Stimulated activated CD4-positive, alpha-beta T cell treated with anti-CD3 and anti-CD28 coated beads, Interleukin-1b, Interleukin-23, amount 100 ng/mL, for 1 hour (primary cell): ENCODE measurements at places on chromosomes 4 and X.

DNA sequence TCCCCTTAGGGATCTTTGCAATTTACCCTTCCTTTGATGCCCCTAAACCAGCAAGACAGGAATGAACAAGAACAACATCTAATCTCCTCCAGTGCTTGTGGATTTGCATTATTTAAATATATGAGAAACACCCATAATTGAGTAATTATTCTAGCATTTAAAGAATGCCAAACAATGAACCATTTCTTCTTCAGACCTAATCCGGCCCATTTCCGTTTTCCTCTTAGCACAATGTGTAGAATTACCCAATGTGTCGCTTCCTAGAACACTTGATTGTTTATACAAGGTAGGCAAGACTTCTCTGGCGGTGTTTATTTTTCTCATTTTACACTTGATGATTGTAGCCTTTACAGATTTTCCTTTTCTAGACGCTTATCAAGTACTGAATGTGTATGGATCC lies 43.5 kb downstream of the CLDN34 start:
- no peak for DNase-seq

DNA sequence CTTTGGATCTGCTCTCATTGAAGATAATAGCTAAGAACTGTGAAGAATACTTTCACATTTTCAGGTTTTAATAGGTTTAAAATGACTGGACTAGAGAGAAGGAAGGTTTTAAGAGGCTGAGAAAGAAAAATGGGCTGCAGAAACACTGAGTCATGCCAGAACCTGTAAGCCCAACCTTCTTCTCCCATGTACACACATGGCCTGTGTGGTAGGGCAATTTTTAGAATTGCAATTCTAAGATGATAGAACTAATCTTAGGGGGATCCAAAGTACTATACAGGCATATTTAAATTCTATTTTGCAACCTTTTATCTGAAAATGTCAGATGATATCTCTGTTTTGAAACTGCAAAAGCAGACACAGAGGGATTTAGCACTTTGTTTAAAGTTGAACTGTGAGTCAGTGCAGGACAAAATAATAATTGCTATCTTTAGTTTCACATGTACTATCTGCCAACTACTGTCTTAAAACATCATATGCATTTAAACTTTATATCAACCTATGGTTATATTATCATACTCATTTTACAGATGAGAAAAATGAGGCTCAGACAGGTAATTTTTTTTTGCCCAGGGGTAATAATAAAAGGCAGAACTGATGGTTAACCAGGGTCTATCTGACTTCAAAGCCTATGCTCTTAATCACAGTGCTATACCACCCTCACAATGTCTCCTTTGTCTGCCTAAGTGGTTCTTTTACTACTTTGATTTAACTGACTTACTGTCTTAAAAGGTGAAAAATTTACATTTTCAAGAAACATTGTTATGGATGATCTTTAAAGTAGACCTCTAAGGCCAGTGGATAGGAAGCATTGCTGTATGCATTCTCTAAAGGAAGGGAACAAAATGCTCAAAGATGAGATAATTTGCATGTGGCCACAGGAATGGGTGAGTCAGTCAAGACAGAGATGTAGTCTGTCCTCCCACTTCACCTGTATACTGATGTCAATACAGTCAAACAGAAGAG lies 4.3 kb downstream of the TMPRSS11E start:
- no peak for DNase-seq

DNA sequence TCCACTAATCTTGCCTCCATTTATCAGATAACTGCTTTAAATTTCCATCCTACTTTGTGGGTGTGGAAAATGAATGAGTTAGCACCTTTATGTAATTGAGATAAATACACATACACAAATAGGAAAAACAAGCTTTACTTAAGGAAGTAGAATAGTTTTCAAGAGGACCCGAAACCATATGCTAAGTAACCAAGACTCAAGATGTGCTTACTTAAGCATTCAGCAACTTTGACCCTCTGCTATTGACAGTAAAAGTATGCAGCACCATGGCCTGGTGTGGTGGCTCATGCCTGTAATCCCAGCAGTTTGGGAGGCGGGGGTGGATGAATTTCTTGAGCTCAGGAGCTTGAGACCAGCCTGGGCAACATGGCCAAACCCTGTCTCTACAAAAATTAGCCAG lies 29.9 kb downstream of the RNF175 start:
- no peak for DNase-seq

- no peak for DNase-seq
Measured at GRCh38 chr4:151316645-151317044, 8.8 kb downstream of the SH3D19 start.

- DNase-seq: no peak
Measured at GRCh38 chrX:10648614-10649013, 28.2 kb upstream of the MID1 start.

GRCh38 chr4:82469791-82470345 lies 39.5 kb downstream of the ENOPH1 start:
- DNase-seq: no peak

- no peak for DNase-seq
Measured at GRCh38 chrX:106481341-106481740, 130.4 kb upstream of the RADX start.

DNA sequence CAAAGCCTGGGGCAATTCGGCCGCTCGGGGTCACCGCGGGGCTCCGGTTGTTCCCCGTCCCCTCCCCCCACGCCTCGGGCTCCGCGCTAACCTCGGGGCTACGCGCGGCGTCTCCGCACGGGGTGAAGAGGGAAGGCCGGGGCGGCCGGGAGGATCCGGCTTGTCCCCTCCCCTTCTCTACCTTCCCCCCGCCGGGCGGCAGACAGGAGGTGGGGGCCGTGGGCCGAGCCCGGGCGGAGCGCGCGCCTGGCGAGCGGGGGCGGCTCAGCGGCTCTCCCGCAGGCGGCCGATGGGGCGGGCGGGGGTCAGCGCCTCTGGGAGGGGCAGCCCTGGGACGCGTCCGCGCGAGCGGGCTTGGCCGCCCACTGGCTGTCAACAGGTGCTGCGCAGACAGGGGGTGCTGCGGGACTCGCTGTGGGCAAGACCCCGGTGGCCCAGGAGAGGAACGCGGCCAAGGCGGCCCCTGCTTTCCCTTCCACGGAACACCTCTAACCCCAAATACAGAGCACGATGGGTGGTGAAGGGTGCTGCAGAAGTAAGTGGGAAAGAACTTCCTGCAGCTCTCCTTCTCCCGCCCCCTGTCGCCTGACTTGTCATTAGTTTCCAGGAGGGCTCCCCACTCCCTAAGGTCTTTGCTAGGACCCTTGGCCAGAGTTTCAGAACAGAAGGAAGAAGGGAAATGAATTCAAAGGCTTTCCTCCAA lies at the start of gene PDGFC:
Gene PDGFC (minus strand): TSS at position 124 of the 703 bp plus-strand sequence. CDS start 896 bp downstream, outside the sequence.
- no peak for DNase-seq

DNA sequence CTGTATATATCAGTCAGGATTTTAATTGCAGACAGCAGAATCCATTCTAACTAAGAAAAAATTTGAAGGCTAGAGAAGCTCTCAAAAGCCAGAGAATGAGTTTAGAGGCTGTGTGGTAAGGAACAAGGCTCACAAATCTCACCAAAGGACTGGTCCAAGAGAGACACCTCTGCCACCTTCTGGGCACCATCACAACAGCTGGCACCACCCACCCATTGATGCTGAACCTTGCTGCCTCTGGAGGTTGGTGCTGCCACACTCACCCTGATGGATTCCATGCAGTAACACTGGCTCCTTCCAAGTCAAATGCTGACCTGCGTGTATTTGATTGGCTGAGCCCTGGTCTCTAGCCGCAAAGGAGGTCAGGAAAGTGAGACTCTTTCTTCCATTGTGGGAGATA lies 100.8 kb downstream of the BEND2 start:
- DNase-seq: no peak

DNA sequence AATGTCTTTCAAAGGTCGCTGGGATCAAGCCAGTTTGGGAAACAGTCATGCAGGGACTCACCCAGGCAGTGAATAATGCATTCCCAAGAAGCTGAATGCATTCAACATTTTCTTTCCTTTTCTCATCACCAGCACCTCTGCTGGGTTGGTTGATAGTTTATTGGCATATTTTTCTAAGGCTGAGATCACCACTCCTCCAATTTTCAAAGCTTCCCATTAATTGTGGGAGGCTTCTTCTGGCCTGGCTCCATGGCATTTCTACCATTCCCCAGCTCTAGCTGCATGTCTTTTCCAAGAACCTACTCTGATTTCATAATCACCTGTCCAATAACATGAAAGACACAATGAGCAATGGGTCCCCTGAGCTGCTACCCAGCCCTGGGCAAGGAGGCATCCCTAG lies 35.8 kb downstream of the CHRDL1 start:
- DNase-seq: no peak

DNA sequence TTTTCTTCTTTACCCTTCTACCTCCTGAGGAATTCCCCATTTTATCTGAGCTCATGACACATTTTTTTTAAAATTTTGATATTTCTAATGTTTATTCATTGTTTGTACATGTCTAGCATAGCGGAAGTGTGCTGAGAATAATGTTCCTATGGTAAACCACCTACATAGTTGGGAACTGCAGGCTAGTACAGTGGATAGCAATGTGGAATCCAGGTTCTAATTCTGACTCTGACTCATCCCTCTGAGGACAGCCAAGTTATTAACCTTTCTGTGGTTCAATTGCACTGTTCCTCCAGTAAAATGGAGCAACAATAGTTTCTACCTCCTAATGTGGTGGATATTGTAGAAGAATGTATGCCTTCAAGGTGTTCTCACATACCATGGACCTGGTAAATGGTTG lies 20.6 kb upstream of the APELA start:
- no peak for DNase-seq

GRCh38 chr4:101969965-101970364 lies 179.4 kb downstream of the BANK1 start:
- no peak for DNase-seq

DNA sequence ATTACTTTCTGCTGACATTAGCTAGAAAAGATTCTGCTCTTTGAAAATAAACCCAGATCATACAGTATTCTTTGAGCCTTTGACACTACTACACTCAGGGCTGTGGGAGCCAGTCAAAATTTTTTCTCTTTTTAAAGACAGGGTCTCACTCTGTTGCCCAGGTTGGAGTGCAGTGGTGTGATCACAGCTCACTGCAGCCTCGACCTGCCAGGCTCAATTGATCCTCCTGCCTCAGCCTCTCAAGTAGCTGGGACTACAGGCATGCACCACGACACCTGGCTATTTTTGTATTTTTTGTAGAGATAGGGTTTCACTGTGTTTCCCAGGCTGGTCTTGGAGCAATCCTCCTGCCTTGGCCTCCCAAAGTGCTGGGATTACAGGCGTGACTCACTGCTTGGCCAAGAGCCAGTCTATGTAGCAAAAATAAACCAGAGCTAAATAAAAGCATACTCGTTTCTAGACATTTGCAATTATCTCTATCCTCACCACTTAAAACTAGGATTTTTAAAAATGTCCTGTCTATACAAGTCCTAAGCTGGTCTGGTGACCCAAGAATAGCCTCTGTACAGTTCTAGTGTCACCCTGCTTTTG lies 43.2 kb downstream of the AKAP4 start:
- DNase-seq: no peak

DNA sequence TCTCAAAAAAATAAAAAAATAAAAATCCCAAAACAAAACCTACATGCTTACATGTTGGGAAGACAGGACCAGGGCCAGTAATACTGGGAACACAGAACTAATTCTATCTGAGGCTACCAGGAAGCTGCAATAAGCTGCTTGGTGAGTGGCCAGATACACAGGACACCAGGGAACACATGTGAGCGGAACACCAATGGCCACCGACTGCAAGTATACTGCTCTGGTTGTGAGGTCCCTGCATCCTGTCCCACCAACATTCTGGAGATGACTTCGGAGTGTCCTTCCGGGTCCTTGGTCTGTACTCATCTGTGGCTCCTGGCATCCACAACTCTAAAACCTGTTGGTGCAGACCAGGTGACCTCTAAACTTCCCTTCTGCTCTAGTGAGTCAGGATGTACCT lies 2.7 kb downstream of the TNIP2 start:
- DNase-seq: no peak

- no peak for DNase-seq
Measured at GRCh38 chrX:112025753-112026152, 56.8 kb downstream of the TRPC5 start.

- no peak for DNase-seq
Measured at GRCh38 chrX:143768976-143769375, 48.4 kb upstream of the SPANXN2 start.

DNA sequence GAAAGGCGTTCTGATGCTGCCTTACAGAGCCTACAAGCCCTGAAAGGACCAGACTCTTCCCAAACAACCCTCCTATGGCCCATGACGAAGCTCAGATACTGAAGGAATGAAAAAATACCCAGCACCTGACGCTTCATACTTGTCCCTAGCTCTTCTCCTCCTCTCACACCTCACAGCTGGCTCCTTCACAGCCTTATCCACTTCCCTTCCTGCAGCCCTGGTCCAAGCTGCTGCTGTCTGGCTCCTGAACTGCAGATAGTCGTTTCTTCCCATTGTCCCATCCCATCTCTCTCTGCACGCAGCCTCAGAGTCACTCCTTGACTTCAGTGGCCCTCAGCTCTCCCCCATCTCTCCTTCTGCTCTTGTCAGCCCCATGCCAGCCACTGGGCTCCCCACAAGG lies 56.6 kb downstream of the FAM193A start:
- no peak for DNase-seq

DNA sequence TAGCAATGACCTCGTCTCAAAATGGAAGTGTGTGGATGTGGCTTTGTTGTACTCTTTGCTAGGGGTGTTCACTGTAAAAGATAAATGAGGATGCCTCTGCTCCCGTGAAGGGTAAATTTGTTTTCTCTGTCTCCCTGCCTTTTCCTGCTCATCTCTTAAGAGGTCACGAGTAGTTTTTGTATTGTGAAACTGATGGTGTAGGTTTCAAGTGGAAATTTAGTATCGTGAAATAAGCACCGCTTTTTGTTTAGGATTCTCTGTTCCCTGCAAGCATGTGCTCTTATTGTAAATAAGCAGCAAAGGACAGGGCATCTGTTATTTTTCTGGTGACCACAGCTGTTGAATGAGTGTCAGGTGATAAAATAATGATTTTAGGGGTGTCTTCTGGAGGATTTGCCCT lies 104.6 kb downstream of the PHEX start:
- no peak for DNase-seq

DNA sequence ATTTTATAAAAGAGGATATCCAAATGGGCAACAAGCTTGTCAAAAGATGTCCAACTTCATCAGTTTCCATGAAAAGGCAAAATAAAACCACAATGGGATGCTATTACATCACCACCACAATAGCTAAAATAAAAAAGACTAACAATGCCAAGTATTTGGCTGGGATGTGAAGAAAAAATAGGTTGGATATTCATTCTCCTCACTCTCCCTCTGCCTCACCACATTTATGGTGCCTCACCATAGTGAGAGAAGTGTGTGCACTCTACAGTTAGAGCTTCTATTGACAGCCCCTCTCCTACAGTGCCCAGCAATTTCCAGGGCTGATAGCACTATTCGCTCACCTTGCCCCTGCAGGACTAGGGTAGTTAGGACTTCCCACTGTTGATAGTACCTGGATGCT lies 25.5 kb downstream of the VEGFC start:
- DNase-seq: no peak

DNA sequence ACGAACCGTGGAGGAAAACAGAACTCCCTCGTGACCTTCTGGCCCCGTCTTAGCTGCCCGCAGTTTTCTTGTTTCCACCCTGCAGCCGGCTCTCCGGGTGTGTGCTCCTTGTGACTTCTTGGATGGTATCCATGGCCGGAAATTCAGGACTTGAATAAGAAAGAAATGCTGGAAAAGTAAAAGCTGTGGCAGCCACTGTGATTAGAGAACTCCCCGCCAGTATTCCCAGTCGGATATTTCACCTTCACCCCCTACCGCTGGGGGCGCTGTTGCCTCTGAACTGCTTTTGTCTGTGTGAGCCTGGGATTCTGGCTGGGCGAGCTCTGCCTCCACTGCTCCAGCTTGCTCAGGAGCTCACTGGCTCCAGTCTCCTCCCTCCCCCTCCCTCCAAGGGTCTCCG lies 41.5 kb upstream of the CYP4V2 start:
- no peak for DNase-seq
